ENCODE measurements at places on chromosomes 16 and 17.

- no peak for DNase-seq
Observed at GRCh38 chr17:56838687-56839086, 4.7 kb downstream of the DGKE start.

DNA sequence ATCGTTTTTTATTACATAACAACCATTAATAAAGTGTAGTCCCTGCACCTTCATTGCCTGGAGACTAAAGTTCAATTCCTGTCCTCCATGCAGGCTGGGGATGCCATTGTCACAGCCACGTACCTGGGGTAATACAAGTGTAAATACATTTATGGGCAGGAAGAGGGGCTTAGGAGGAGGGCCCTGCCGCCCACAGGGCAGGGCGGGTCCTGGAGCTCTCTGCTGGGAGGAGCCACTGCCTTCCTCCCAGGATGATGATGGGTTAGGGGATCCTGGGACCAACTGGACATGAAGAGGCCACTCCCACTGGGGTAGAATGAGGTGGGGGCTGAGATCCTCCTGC lies 44.1 kb upstream of the SLC38A10 start:
- DNase-seq: no peak

DNA sequence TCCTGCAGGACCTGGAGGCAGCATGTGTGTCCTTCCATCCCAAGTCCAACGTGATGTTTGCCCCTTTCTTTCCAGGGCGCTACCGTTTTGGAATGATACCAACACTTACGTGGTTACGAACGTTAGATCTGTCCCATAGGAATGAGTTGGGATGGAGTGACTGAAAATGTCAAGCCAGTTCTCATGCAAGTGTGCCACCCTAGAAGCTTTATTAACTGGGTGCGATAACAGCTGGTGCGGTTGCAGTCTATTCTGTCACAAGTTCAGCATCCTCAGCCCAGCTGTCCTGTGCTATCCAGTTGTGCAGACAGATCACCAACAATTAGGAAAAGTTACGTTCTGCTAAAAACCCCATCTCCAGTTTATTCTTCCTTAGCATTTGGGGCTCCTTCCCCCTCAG lies 52.5 kb downstream of the BANP start:
- no peak for DNase-seq

DNA sequence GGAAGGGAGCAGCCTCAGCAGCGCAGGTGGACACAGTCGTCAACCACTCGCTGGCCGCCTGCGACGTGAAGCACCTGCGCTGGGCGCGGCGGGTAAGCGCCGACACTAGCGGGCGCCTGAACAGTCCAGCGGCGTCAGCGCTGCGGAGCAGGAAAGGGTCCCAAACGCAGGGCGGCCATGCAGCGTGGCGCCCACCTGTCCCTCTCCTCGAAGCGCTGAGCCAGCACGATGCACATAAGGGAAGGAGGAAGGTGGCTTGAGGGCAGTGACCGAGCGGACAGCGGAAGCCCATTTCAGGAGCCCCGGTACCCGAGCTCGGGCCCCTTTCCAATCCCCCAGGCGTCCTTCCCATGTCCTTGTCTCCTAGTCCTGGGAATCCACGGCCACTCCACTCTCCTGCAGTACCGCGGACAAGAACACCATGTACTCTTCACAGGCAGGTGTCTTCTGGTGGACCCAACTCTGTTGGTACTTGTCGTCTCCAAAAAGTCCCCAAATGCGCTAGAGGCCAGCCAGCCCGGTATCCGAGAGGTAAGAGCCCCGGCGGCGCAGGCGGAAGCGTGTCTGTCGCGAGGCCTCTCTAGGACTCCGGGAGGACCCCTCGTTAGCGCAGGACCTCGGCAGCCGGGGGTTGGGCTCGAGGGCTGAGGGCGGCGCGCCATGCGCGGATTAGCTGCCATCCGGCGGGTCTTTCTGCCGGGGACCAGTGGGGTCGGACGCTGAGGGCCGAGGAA lies 14.4 kb downstream of the ZNF232 start:
- DNase-seq: no peak

- no peak for DNase-seq
Observed at GRCh38 chr17:67679225-67679624, 38.5 kb upstream of the NOL11 start.

- DNase-seq: no peak
Observed at GRCh38 chr17:8746501-8747236, 2.0 kb upstream of the CCDC42 start.

DNA sequence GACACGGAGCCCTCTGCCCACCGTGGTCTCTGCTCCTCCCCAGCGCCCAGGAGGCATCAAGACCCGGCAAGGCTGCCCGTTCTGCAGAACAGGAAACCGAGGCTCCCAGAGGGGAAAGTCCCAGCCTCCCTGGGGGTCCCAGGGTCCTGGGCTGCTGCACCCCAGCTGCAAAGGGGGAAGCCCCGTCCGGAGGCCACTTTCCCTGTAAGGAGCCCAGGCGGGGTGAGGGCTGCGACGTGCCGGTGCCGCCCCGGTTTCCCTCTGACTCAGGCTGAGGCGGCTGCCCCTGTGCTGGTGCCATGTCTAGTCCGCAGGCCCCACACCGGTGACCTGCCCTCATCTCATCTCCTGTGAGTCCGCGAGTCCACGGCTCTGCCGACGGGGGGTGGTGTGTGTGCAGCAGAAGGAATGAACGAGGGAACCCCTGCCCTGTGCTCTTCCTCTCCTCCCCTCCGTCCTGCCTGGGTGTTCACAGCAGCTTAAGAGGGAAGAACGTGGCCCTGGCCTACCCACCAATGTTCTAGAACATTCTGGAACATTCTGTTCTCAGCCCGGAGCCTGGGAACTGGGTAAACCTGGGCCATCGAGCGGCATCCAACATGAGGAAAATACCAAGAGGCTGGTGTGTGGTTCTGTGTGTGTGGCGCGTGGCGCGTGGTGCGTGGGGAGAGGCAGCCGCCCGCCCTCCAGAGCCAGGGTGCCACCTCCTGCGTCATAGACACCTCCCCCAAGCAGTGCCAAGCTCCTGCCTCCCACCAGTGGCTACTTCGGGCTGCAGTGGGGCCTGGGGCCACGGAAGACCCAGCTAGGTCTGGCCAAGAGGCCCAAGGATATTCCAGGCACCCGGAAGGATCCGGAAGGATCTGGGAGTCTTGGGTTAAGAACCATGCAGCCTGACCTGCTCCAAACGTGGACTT lies 7.0 kb upstream of the CBFA2T3 start:
- DNase-seq: no peak

DNA sequence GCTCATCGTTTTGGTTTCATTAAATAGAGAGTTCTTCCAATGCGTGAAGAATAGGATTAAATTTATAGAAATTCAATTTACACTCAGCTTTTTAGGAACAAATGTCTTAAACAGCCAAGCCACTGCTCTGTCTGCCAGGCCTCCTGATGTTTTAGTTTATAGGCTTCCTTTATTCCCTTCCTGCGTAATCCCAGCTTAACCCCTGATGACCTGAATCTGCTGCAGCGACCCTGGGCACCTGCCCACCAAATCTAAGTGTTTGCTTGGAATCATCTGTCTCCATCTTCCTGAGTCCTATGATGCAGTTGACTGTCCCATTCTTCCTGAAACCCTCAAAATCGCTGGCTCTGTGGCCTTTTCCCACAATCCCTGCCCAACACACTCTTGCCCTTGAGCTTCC lies 179.9 kb downstream of the GSG1L start:
- DNase-seq: no peak

DNA sequence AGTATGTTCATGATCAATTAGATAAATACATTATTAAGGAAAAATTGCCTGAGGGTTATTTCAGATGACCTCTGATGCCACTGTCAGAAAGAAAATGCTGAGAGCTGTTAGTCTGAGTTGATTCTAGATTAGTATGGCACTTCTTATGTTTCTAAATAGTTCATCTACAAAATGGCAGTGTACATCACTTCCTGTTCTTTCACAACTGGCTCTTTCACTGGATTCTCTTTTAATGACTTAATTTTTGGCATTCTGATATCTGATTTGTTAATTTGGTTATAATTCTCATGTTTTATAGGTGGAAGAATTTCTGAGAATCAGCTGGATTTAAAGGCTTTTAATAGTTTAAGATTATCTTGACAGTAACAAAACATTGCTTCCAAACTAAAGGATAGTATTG lies 3.3 kb downstream of the TAOK1 start:
- DNase-seq: peak; percentile 68

DNA sequence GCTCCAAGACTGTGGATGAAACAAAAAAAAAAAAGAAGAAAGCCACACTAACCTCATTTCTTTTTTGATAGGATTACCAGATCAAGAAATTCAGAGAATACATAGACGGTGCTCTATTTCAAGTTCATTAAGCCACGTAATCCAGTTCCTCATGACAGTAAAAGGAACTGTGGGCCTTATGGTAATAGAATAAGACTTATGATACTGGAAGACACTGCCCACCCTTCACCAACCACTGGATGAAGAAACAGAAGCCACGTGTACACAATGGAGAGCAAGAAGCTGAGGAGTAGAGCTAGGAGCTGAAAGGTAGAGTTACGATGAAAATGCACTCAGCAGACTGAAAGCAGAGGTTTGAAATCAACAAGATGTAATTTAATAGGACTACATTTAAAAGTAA lies 11.2 kb downstream of the NCBP3 start:
- no peak for DNase-seq

DNA sequence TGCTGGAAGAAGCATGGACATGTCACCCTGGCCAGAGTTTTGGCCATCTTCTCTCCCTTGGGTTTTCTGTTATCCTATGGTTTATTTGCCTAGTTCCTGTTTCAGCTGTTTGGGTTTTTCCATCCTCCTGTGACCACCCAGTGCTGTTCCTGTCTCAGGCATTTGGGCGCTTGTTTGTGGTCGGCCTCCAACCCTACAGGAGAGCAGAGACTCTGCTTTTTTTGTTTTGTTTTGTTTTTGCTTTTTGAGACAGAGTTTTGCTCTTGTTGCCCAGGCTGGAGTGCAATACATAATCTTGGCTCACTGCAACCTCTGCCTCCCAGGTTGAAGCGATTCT lies 3.3 kb upstream of the ZC3H7A start:
- no peak for DNase-seq

DNA sequence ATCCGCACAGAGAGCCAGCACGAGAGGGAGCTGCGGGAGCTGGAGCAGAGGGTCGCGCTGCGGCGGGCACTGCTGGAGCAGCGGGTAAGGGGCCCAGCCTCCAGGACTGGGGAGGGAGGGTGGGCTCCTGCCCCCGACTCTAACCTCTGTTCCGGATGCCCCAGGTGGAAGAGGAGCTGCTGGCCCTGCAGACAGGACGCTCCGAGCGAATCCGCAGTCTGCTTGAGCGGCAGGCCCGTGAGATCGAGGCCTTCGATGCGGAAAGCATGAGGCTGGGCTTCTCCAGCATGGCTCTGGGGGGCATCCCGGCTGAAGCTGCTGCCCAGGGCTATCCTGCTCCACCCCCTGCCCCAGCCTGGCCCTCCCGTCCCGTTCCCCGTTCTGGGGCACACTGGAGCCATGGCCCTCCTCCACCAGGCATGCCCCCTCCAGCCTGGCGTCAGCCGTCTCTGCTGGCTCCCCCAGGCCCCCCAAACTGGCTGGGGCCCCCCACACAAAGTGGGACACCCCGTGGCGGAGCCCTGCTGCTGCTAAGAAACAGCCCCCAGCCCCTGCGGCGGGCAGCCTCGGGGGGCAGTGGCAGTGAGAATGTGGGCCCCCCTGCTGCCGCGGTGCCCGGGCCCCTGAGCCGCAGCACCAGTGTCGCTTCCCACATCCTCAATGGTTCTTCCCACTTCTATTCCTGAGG lies 4.4 kb downstream of the HIRIP3 start:
- DNase-seq: no peak

DNA sequence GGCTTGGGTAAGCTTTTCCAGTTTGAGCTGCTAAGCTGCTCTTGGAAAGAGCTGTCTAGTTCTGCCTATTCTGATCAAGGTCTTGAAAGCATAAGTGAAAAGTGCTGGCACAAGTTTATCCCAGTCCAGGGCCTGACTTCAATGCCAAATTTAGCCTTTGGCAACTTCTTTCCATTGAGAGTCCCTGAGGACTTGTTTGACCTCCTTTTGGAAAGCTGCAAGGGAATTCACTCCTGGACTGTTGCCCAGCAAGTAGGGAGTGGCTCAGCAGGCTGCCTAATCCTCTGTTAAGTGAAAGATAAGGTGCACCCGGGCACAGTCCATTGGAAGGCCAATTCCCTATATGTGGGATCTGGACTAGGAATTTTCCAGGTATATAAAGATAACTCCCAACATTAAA lies 16.0 kb upstream of the TANC2 start:
- peak; percentile 56 for DNase-seq

DNA sequence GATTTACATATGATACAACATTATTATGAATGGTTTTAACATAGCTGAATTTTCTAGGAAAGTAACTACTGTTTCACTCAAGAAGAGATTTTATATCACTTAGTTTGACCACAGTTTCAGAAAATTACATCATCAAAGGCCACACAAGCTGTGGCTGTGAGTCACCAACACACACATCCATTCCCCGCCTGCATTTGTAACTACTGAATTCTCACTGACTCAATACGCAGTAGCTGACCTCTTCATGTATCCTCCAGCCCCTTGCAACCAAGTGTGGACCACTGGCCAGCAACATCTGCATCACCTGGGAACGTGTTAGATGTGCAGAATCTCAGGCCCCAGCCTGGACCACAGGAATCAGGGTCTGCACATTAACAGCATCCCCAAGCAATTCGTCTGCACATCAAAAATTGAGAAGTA lies 197.6 kb downstream of the XYLT1 start:
- DNase-seq: peak; percentile 48

- no peak for DNase-seq
Observed at GRCh38 chr16:89993971-89994370, 25.3 kb downstream of the DBNDD1 start.

DNA sequence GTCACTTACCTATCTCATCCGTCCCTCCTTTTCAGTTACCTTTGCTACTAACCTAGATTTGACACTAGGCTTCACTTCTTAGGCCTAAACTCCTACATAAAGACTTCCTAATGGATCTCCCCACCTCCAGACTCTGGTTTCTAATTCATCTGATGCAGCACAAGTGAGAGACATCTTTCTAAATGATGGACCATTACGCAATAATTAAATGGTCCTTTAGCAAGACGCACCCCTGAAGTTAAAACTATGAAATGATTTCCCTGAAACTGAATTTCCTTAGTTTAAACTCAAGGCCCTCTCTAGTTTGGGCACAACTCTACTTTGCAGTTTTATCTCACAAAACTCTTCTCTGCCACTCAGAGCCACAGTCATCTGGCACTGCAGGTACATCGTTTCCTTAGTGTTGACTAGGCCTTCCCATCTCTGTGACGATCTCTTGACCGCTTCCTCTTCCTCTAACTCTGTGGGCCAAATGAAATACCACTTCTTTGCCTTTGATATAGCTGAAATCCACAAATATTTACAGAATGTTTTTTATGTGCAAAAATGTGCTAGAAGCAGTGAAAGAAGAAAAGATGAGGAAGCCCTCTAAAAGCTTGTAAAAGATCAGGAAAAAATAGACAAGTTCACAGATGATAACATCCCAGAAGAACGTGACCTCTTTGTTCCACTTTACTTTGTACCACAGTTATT lies 3.3 kb downstream of the SYNRG start:
- DNase-seq: peak; percentile 13

- peak; percentile 28 for DNase-seq
Observed at GRCh38 chr16:89720551-89720812, 216 bp downstream of the VPS9D1 start.

- no peak for DNase-seq
Observed at GRCh38 chr17:75631353-75631752, 1.9 kb upstream of the SMIM5 start.

- no peak for DNase-seq
Observed at GRCh38 chr17:27473748-27474609, 17.7 kb downstream of the KSR1 start.

GRCh38 chr16:27722207-27722606 lies 172.3 kb downstream of the KATNIP start:
- DNase-seq: no peak

- DNase-seq: no peak
Observed at GRCh38 chr17:78304549-78305037, 55.3 kb downstream of the SOCS3 start.

- no peak for DNase-seq
Observed at GRCh38 chr17:82703935-82704865, 5.7 kb upstream of the RAB40B start.

All from iris pigment epithelial cell (primary cell).